Inflammatory macrophage treated with lipopolysaccharide for 4 hours (primary cell): ENCODE measurements at places on chromosomes 4 and X.

GRCh38 chr4:5260121-5260520 is 208.8 kb downstream of the STK32B start:
- no peak for DNase-seq

DNA sequence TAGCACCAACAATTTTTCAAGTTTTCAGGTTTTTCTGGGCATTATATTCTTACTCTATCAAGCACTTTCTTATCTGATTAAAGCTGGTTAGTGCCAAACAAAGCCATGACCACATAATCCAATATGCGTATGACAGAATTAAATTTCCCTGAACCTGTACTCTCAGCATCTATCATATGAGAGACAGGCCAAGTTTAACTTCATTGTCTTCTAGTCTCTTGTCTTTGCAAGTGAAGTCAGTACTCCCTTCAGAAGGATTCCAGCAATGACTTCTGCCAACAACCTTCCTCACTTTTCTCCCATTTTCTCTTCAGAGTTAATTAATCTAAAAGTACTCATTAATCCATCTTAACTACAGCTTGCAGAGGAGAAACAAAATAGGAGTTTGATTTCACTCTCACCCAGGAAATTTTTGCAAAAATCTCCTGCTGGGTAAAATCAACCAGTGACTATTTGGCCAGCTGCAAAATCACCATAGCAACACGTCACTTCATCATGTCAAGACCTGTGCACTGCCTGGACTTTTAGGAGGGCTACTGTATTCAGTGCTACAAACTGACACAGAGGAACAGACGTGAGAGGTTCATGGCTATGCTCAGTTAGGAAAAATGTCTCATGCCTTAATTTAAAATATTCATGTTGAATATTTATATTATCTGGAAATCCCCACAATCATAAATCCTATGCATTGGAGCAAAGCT is 208.4 kb downstream of the ANTXR2 start:
- DNase-seq = no peak

GRCh38 chrX:31036895-31037294 is 34.9 kb downstream of the FTHL17 start:
- DNase-seq = peak; percentile 17

DNA sequence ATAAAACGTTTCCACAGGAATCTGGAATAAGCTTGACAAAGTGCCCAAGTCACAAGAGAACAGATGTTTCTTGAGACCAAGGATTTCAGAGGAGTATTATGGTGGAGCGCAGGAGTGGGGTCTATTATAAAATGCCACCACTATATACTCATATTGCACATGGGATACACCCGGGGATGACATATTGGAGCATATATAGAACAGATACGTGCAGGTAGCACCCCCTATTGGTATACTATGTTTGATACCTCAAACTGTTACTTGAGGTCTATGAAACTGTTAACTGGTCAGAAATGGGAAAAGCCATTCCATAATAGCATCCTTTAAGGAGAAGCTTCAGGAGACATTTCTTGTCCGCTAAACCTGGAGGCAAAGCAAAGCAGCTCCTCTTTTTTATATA is 86.0 kb downstream of the PCYT1B start:
- DNase-seq = peak; percentile 17

DNA sequence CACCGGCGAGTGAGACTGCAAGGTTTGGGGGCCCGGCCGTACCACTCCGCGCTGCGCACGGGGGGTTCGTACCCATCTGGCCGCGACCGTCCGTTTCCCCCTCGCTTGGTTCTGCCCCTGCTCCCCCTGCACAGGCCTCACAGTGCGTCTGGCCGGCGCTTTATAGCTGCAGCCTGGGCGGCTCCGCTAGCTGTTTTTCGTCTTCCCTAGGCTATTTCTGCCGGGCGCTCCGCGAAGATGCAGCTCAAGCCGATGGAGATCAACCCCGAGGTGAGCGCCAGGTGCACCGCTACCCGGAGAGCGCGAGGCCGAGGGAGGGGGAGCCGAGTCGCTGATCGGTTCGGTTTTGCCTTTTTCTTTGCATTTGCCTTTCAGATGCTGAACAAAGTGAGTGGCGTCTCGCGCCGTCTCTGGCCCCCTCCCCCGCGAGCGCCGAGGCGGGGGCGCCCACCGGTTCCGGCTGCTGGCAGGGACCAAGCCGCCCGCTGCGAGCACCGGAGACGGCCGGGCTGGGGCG is at the start of gene UCHL1:
Gene UCHL1 (plus strand): TSS at position 189 of the 517 bp plus-strand sequence. CDS start 49 bp downstream, at position 238.
- no peak for DNase-seq

DNA sequence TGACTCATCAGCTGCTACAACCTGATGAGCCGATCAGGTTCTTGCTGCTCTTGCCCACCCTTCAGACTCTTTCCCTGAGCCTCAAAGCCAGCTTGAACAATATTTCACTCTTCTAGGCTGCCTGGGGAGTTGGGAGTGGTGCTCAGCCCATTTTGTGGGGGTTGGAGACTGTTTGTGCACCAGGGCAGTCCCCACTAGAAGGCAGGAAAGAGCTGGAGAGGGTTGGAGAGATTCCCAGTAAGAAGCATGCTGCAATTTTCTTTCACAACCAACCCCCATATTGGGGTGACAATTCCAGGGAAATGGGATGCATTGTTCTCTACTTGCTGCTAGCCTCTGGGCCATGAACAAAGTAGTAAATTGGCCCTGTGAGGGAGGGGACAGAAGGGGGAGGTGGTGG is 44.1 kb downstream of the SLC16A2 start:
- DNase-seq = no peak

- DNase-seq = no peak
Measured at GRCh38 chrX:24956828-24957227, 58.9 kb downstream of the ARX start.

- peak; percentile 85 for DNase-seq
Measured at GRCh38 chrX:1212532-1212931, at the start of gene CRLF2. TSS of gene CRLF2 (minus strand) at chrX:1212649. CDS start at chrX:1212634, 15 bp downstream.

DNA sequence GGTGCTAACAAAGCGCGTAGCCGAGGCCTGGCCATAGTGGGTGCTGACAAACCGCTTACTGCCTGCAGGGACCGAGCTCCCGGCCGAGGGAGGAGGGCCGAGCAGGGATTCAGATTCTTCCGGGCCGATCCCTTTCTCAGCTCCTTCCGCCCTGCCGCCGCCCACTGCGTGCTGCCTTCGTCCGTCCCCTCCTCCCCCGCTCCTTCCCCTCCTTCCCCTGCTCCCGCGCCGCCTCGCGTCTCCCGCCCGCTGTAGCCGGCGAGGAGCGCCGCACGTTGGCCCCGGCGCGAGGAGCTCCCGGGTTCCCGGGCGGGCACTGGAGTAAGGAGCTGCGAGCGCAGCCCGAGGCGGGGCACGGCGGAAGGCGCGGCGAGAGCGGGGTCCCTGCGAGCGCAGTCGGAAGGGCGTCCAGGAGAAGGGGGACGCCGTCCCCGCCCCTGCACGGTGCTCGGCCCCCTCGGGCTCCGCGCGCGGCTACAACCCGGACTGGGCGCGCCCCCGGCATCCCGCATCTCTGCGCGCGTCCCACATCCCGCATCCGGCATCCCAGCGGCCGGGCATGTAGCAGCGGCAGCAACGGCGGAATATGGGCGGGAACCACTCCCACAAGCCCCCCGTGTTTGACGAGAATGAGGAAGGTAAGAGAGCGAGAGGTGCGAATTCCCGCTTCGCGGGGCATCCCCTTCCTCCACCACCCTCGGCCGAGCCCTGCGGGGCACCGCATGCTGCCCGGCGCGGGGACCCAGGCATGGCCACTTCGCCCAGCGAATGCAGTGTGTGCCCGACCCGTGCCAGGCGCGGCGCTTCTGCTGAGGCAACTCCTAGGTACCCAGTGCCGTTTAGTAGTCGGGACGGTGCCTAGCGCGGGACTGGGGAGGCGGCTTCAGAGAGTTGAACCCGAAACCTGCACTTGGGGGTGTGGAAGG is at the start of gene STK32B:
Gene STK32B (plus strand): TSS at position 203 of the 926 bp plus-strand sequence.
- peak; percentile 59 for DNase-seq

DNA sequence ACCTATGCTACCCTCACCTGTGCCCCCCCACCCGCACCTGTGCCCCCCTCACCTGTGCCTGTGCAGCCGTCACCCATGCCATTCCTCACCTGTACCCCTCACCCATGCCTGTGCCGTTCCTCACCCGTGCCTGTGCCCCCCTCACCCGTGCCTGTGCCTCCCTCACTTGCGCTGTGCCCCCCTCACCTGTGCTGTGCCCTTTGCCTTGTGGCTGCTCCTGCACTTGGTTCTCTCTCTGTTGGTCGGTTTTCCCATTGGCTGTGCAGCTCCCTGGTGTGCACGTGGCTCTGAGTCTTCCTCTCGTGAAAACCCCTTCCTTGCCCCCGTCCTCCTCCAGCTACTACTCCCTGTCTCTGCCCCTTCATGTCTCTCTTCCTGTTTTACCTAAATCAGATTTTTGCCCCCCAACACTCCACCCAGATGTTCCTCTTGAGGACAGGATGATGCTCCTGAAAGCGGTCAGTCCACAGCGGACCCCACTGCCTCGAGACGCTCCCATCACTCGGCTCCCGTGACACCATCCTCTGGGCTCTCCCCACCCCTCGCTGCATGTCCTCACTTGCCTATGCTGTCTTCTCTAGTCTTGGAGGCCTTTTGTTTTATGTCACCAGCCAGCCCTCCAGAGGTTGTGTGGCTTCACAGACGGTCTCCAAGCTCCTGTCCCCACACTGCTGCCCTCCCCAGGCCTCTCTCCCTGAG is 6.8 kb downstream of the MAEA start:
- no peak for DNase-seq

DNA sequence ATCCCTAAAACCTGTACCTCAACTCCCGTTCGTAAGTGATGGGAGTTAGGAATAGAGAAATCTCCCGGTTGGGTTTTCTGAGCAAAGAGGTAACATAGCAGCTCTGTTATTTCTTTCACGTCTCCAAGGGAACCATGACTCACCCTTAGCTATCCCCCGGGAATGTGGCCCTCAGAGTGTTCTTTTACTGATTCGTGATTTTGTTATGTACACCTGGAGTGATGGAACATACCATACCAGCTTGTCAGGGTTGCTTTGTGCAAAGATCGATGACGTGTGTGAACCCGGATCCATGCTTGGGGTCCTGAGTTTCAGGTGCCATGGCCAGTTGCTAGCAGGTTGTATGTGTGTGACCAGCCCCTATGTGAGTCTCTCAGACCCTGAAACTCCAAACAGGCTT is 52.6 kb downstream of the HPRT1 start:
- DNase-seq = no peak

DNA sequence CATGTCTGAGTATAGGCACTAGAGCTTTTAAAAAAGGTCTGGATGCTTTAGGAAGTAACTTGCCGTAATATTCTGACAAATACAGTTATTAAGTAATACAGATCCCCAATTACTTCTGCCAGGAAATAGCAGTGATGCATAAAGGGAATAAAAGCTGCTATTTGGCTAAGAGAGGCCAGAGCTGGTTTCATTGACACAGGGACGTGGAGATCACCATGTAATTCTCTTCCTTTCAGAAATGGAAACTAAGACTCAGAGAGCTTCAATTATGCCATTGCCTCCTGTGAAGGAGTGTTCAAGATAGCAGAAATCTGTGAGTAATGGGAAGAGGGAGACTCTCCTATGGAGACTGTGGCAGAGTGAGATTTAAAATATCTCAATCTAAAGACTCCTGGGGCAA is 238.1 kb downstream of the SLITRK2 start:
- DNase-seq = no peak

GRCh38 chrX:151899622-151900021 is 13.1 kb upstream of the MAGEA4 start:
- DNase-seq = no peak

- DNase-seq = peak; percentile 75
Measured at GRCh38 chrX:118751950-118752783, 24.8 kb downstream of the IL13RA1 start.

- no peak for DNase-seq
Measured at GRCh38 chr4:87961993-87962392, 13.5 kb upstream of the SPP1 start.

DNA sequence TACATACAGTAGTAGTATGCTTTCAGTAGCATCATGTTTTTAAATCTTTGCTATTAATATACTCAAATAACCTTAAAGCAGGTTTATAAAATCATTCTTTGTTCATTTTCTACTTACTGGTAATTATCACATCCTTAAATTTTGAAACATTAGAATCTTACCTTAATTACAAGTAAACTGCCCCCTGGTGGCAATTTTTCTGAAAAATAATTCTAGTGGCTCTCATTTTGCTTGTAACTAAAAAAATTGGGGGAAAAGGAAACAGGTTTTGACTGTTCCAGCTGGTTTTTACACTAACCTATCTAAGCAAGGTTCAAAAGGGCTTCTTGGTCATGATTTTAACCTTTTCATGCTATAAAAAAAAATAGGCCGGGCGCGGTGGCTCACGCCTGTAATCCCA is 18.5 kb upstream of the DCAF4L1 start:
- DNase-seq = peak; percentile 53

GRCh38 chrX:120653000-120653399 is 23.1 kb upstream of the C1GALT1C1 start:
- peak; percentile 9 for DNase-seq

GRCh38 chrX:110226931-110227330 is 91.0 kb downstream of the AMMECR1 start:
- DNase-seq = no peak

- DNase-seq = no peak
Measured at GRCh38 chr4:81256059-81256970, 41.3 kb upstream of the PRKG2 start.

GRCh38 chr4:64584125-64584524 is 174.9 kb upstream of the TECRL start:
- no peak for DNase-seq

DNA sequence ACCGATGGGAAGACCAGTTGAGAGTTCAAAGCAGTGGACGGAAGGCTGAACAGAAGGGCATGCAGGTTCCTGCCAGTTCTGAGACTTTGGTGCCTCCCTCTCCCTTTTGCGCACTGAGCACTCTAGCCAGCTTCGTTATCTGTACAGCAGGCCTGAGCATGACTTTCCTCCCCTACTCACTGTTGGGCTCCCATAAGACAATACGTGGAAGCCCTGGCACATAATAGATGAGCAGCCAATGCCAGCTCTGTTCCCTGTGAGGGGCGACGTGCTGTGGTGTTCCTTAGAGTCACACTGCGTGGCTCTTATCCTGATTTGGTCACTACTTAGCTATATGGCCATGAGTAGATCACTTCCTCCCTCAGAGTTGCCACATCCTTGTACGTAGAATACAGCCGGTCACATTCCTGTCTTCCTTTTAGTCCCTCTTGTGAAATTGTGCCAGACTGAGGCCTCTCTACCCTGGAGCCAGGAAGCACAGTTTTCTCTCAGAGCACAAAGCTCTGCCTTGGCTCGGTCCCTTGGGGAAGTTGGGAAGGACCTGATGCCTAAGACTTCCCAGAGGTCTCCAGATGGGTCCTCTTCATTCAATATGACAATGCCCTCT is 160.4 kb upstream of the MAMLD1 start:
- DNase-seq = peak; percentile 90

- no peak for DNase-seq
Measured at GRCh38 chrX:14913241-14913640, 40.0 kb downstream of the MOSPD2 start.

DNA sequence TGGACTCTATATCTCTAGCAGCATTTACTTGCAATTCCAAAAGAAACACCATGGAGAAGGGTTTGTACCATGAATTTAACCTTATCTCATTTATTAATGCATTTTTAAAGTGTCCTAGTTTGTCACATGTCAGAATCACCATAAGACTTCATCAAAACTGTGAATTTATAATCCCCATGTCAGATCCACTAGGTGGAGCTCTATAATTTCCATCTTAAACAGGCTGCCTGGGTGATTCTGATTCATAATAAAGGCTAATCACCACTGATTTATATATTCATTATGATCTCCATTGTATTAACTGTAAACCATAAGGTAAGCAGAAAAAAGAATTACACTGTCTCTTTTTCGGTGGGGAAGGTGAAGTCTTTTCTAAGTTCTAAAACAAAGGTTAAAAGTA is 4.0 kb downstream of the TCEAL2 start:
- DNase-seq = no peak

GRCh38 chr4:185470501-185471195 is 885 bp downstream of the CCDC110 start:
- DNase-seq = no peak
